ENCODE measurements at places on chromosomes 4 and X.

GRCh38 chr4:19623866-19624265 is 627.8 kb upstream of the SLIT2 start:
- DNase-seq = no peak

DNA sequence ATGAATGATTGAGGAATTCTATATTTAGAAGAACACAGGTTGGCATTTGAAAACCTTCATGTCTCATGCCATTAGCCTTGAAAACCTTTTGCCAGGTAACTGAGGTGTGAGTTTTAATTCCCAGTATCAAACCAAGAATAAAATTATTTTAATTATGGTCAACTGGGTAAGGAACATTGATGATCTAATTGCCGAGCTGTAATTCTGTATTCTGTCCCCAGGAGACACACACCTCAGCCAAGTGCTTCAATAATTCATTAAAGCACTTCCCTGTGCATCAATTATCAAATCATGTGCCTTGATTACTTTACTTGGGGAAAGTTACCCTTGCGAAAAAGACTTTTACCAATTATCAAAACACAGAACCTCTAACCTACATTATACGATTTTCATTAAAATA is 331.9 kb upstream of the GALNT7 start:
- no peak for DNase-seq

DNA sequence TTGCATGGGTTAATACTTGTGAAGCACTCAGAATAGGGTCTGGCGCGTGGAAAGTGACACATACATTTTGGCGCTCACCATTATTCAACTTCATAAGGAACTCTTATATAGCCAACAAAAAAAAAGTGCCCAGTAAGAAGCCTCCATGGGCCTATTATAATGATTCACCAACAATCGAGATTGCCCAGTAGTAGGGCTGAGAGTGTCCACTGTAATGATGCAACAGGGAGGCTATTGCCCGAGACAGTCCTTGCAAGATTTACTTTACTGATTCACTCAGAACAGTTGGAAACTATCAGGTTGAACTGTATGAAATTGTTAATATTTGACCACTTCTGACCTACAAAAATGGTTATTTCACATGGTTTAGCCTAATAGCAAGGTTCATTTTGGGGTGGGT is 86.0 kb downstream of the PJA1 start:
- DNase-seq = no peak

GRCh38 chr4:6848717-6849305 is 60.8 kb upstream of the TBC1D14 start:
- no peak for DNase-seq

GRCh38 chr4:129429581-129430320 is 333.8 kb downstream of the C4orf33 start:
- no peak for DNase-seq

- DNase-seq = no peak
These were observed 426 bp upstream of the C4orf51 start for GRCh38 chr4:145679520-145679919.

DNA sequence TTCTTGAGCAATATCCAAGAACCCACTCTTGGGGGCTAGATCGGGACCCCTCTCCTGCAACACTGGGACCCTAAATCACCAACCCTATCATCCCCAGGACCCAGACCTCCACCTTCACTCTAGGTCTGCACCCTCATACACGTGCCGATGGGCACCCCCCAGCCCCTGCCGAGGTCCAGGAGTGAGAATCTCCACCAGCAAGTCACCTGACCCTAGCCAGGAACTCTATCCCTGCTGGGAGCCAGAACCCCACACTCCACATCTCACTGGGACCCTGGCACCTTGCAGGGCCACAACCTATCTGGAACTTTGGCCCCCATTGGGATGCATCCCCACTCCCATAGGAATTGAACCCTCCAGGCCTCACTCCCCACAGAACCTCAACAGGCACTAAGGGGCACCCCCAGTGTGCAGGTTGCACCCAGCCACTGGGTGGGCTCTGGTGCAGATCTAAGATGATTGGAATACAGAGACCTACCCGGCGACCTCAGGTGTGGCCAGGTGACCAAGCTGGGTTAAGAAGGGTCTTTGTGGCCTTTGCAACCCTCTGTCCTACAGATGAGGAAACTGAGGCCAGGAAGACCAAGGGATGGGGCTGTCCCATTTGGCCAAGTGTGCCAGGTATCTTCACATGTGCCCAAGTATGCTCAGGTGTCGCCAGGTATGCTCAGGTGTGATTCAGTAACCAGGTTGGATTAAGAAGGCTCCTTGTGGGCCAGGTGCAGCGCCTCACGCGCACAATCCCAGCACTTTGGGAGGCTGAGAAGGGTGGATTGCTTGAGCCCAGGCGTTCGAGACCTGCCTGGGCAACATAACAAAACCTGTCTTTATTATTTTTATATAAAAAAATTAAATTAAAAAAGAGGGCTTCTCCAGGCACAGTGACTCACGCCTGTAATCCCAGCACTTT is 3.1 kb upstream of the DHRSX start:
- DNase-seq = no peak

DNA sequence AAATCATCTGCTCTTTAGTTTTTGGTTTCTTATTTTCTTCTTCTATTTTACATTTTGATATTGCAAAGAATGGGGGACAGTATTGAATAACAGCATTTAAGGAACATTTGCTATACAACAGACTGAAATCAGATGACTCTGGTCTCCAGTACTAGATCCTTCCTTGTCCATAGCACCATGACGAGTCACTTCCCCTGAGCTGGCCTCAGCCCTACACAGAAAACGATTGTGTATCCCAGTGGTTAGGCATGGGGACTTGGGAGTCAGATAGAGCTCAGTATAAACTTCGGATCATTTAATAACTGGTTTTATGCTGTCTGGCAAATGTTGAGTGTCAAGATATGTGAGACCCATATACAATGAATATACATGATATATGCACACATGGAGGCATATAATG is 44.7 kb upstream of the BEX4 start:
- DNase-seq = no peak

- DNase-seq = no peak
These were observed 326.6 kb upstream of the ATOH1 start for GRCh38 chr4:93501946-93502345.

- DNase-seq = no peak
These were observed 77.7 kb downstream of the OPHN1 start for GRCh38 chrX:68355629-68355920.

- DNase-seq = no peak
These were observed 252.7 kb downstream of the SPRY1 start for GRCh38 chr4:123649250-123649644.

All from T-helper 1 cell (primary cell).